ENCODE measurements at places on chromosomes 5 and 9. TPM values are rescaled to one million over a fixed set of nuclear protein-coding genes. Genes with fewer than 3 reads are reported as not detected.

DNA sequence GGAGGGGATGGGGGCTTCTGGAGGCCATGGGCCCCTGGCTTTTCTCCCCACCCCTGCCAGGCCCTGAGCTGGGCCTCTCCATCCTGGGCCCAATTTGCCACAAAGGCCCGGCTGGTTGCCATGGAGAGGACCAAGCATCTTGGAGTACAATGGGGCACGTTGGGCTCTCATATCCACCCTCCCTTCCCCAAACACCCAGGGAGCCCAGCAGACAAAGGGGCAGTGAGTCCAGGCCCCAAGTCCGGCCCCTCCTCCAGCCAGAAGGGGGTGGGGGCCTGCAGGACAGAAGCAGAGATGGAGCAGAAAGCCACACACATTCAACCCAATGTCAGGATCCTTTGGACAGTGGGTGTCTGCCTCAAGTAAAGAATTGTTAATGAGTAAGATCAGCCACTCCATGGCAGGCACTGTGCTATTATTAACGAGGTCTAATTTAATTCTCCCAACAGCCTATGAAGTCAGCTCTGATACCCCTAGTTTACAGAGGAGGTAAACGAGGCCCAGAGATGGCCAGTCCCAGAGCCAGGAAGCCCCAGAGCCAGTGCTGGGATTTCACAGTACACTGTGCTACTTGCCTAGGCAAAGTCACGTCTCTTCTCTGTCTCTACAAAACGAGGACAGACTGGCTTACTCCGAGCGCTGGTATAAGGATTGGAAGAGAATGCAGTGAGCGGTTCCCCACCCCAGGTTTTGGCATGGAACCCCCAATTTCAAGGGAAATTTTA lies 2.3 kb downstream of the CRB2 start:
- no peak for DNase-seq

GRCh38 chr5:171226096-171226754 lies 82.8 kb upstream of the TLX3 start:
- no peak for DNase-seq

DNA sequence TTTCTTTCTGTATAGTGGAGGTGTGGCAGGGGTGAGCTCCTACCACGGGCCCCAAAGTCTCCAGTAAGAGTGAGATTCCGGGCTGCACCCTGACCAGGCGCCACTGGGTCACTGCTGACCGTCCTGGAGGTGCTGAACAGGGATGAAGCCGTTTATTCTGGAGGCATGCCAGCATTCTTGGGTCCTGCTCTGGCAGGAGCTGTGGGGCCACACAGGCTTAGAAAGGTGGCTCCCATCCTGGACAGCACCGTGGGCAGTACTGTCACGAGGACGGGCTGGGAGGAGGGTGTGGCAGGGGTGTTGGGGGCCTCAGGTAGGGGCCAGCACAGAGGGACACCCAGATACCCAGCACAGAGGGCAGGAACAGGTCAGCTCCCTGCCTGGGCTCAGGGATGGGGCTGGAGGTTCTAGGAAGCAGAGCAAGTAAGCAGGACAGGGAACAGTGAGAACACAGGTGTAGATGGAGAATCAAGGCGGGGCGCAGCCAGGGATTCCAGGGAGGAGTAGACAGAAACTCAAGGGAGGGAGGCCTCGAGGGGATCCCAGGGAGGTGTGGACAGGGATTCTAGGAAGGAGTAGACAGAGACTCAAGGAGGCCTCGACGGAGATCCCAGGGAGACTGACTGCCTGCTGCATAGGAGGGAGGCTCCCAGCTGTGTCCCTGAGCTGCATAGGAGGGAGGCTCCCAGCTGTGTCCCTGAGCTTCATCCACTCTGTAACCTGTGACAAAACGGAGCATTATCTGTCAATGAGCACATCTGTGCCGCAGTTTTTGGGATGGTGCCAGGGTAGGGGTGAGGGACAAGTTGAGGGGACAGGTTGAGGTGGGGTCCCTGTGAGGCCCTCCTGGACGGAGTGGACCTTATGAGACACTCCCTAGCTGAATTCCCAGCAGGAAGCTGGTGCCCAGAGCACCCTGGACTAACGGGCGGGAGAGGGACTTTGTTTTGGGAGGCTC lies 1.1 kb upstream of the PLEKHG4B start:
- DNase-seq: no peak

GRCh38 chr5:72226950-72227349 lies 93.1 kb downstream of the MRPS27 start:
- no peak for DNase-seq

DNA sequence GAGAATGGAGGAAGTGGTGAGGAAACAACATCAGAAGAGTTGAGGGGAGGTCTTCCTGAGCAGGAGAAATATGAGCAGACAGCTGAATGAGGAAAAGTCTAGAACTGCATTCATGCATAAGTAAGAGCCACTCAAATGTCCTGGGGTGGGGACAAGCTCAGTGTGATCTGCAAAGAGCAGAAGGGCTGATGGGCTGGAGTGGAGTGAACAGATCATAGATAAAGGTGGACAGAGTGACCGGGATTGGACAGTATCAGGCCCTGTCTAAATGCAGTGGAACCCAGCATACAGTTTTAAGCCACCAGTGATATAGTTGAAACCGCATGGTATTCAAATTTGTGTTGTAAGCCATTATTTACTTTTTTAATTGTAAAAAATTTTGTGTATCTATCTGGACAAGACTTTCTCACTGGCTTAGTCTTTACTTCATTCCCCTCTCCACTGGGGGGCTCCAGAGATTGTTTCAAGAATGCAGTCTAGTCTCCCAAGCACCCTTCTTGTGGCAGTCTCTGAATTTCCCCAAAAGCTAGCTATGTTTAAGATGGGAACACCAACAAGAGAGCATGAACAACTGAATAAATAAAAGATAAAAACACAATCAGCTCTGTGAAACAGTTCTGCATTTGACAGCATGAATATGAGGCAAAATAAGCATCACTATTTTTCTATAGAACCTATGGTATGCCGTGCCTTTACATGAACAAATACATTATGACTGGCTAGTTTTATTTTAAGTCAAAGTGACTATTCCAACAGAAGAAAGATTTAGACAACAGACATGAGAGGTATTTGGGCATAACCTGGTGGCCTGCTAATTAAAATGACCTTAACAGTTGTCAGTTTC lies 10.7 kb upstream of the STK32A start:
- DNase-seq: peak; percentile 31

GAPT gene
- total RNA-seq: not detected

LCN12 gene
- not detected for total RNA-seq

DNA sequence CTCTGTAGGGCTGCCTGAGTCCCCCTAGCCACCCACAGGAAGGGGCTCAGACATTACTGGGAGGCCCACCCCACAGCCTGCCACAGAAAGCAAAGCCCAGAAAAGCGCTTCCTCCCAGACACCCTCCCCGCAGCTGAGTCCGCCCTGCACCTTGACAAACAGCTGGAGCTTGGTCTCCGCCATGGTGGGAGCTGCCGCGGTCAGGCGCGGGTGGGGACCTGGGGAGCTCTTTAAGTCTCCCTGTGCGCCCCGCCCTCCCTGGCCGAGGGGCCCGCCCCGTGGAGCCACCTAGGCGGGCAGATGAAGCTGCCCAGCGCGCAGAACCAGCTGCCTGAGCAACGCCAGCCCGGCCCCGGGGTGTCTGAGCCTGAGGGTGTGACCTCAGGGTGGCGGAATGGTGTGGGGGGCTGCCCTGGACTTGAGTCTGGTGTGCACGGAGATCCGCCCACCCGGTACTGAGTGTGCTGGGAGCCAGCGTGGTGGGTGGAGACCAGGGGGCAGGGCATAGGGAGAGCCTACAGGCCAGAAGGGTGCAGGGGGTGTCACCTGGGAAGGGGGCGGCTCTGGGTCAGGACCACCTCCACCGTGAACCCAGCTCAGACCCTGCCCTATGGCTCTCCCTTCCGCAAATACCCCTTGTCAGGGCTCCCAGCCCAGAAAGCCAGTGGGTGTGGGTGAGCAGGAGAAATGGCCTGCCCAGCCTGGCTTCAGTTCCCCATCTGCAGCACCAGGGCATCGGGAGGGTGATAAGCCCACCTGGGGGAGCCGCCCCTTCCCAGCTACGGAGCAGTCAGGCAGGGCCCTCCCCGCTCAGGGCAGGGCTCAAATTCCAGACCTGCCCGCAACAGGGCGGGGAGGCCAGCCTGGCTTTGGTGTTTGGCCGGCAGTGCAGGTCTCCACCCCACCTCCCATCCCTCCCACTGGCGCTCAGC lies at the start of gene CLIC3:
Gene CLIC3 (minus strand): TSS at position 208 of the 932 bp plus-strand sequence. CDS start 25 bp downstream, at position 183.
- peak; percentile 51 for DNase-seq

GRCh38 chr5:125550274-125550673 lies 803.8 kb upstream of the ZNF608 start:
- DNase-seq: peak; percentile 16

Measured in MG63 (cell line).